ENCODE measurements at places on chromosomes 1 and 21.

DNA sequence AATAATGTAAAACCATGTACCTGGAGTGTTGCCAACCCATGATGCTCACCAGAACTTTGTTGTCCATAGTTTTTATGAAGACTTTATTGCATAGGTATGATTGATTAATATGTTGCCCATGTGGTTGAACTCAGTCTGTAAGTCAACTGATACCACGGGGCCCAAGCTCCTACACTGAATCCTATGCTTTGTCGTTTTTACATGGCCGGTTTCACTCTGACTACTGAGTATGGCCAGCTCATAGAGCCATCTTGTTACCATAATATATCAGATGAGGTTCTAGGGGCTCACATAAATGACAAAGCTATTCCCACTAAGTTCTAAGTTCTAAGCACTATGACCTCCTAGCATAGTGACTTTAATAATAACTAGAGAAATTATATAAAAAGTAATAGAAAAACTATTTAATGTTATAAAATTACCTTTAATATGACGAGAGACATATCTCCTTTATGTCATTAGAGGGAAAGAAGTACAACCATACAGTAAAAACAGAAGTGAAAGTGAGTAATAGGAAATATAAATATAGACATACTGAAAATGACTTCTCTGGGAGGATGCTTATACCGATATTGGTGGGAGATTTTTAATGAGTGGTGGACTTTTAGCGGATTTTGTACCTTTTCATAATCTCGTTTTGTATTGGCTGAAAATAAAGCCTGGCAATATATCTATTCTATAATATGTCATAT, 983.4 kb upstream of the PRMT6 start:
- no peak for DNase-seq

DNA sequence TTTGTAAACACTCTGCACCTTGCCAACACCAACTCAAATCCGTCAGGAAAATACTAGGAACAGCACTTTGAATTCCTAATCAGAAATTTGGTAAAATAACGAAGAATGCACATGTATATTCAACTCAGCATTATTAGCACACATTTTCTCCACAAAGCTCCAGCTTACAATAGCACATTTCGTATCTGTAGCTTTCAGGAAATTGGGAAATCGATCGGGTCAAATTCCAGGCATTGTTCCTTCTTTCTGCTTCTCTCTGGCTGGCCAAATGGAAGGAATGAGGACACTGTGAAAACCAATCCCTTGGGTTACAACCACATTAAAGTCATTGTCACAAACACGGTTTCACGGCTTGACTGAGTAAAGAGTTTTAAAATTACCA, 58.6 kb downstream of the NPHP4 start:
- DNase-seq = no peak

GRCh38 chr1:113903501-113904292, 902 bp downstream of the AP4B1 start:
- no peak for DNase-seq

DNA sequence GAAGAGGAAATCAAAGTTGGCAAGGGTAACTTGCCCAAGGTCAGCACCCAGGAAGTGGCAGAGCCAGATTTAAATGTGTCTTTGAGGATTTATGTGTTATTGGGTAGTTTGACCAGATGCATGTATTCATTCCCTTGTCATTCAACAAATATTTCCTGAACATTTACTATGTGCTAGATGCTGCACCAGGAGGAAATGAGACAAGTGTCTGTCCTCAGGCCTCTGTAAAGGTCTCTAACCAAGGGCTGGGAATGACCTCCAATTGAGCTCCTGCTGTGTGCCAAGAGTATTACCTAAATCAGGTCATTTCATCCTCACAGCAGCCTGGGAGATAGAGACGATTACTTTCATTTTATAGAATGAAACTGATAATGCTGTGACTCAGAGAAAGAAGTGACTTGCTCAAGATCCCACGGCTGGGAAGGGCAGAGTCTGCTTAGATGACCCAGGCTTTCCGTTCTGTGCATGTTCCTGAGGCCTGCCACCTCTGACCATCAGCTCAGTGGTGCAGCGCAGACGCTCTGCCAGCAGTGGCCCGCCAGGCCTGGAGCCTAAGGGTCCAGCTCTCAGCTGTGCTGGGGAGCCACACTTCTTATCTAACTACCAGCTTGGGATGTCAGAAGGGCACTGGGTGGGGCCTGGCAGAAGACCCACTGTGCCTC, 3.5 kb upstream of the TTC22 start:
- DNase-seq = no peak

DNA sequence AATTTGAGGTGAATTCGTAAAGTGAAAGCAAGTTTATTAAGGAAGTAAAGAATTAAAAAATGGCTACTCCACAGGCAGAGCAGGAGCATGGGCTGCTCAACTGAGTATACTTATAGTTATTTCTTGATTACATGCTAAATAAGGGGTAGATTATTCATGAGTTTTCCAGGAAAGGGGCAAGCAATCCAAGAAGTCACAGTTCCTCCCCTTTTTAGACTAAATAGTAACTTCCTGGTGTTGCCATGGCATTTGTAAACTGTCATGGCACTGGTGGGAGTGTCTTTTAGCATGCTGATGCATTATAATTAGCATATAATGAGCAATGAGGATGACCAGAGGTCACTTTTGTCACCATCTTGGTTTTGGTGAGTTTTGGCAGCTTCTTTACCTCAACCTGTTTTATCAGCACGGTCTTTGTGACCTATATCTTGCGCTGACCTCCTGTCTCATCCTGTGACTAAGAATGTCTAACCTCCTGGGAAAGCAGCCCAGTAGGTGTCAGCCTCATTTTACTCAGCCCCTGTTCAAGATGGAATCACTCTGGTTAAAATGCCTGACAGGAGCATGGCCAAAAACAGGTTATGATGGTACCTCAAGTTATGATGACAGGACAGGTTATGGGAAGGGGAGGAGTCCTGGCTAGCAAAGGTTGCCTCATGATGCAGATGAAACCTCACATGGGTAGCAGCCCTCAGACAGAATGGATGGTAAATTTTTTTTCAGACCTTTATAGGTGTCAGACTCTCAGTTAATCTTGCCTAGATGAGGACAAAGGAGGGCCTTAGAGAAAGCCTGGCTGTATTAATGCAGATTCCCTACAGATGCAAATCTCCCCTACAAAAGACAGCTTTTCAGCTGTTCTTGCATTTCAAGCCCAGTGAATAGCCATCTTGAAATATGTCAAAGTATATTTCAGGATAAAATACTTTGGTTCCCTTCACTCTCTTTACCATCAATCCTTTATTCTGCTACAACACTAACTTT, 49.7 kb downstream of the SIPA1L2 start:
- no peak for DNase-seq

DNA sequence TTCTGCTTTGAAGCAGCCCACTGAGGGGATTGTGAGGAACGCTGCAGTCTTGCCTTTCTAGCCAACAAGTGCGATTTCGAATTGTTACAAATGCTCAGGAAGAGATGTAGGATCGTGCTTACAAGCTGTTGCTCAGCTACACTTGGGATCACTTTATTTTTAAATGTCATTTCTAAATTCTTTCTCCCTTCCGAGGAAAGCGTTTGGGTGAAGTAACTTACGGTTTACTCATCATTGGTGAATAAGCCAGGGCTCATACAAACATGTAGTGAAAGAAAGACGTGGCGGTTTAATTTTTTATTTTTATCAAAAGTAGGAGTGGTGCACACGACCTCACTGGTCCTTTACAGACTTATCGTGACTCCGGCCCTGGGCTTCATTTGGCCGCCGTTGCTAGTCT, 386.6 kb downstream of the KIF26B start:
- DNase-seq = no peak

DNA sequence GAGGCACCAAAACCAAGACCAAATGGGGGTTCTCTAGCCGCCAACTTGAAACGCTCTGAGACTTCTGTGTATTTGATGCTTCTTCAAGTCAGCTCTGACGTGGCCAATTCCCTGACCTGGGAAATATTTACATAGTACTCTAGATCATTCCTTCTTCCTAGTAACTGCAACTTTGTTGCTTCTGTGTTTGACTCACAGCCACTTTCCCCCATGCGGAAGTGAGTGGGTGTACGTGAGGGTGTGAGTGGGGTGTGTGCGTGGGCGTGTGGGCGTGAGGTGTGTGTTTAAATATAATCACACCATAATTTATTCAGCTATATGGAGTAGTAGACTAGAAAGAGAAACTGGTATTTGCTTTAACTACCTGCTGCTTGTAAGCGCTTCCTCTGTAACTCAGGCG, 111.0 kb downstream of the TAS1R2 start:
- DNase-seq = no peak

DNA sequence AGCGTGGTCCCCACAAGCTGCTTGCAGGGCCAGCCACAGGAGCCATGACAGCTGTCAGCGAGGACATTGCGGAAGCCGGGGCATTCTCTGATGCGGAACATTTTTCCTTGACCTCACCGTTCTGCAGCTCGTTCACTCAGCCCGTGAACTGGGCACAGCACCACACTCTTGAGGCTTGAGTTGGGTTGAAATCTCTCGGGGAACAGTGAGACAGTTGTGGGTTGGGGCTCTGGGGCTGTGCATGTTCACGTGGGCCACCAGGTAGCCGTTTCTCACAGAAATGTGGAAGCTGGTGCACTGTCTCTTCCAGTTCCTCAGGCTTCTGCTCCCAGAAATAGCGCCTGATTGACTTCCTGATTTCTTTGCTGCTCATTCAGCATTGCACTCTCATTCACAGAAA, 69.8 kb downstream of the SPSB1 start:
- no peak for DNase-seq

Measured in hepatocyte (in vitro differentiated cells).